Thoracic aorta (tissue), 2 donors: ENCODE measurements at places on chromosomes 5 and 9. TPM values are rescaled to one million over a fixed set of nuclear protein-coding genes. Genes with fewer than 3 reads are reported as not detected.

TAF11L3 gene
- total RNA-seq = not detected

GRCh38 chr9:137406876-137407589 lies 15.9 kb downstream of the EXD3 start:
- no peak for DNase-seq

DNA sequence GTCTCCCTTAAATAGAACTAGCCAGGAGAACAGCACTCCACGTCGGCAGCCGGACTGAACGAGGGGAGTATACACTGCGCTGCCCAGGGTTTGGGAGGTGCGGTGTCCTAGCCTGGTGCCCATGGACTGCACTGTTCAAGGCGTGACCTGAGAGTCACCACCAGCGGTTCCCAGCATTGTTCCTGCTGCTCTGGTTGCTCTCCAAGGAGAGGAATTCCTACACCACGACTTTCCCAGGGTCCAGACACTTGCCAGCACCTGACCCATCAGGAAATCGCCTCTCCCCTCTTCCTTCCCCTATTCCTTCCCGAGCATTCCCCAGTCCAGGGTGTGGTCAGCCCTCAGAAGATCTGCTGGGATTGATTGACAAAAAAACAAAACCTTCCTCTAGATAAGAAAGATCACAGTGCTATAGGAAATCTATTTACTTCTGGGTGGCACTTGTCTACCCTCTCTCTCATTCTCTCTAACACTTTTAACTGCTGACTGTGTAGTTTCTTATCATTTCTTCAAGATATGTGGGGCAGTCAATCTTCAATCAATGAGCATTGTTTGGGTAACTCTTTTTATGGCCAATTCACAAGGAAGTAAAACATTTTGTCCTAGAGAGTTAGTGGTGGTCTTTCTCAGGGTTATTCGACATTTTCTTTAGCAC lies 297.8 kb upstream of the ACTBL2 start:
- DNase-seq = no peak

DNA sequence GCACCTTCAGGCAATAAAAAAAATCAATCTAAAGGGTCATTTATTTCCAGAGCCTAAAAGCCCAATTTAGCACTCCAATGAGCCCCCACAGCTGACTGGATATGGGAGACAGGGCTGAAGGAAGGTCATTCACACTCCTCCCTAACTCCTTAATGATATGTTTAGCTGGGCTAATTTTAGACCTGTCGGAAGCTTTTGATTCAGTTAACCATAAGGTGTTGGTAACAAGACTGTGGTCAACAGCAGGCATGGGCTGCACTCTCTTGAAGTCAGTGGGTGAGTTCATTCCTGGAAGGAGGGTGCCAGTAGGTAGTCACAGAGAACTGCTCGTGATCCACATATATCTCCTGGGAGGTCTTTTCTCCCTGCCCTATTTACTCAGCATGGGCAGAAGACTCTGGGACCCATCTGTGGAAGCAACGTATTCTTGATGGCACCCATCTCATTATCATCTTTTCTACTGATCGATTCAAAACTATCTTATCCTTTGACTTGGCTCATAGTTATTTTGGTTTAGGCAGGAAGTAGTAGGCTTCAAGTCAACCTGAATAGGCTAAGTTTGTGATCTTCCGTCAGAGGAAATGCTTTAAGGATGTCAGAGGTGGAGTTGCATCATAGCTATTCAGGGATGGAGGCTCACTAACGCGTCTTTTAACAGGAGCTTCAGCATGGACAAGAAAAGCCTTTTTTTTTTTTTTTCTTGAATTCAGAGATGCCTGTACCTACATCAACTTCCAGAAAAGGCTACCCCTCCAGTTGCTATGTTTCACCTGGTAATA lies 367.7 kb upstream of the SLC30A5 start:
- DNase-seq = no peak
